ENCODE measurements at places on chromosomes 4 and X.

- DNase-seq: no peak
Measured at GRCh38 chr4:65007841-65008439, 598.7 kb upstream of the TECRL start.

- DNase-seq: no peak
Measured at GRCh38 chr4:170672381-170672965, 582.7 kb upstream of the AADAT start.

- no peak for DNase-seq
Measured at GRCh38 chr4:118994030-118994429, 105.4 kb downstream of the SYNPO2 start.

GRCh38 chr4:58214376-58214775 is 1104.2 kb upstream of the IGFBP7 start:
- DNase-seq: no peak

GRCh38 chrX:153608376-153608775 is 9.4 kb upstream of the CCNQ start:
- no peak for DNase-seq

GRCh38 chrX:132532913-132533312 is 44.1 kb upstream of the MBNL3 start:
- no peak for DNase-seq

- no peak for DNase-seq
Measured at GRCh38 chr4:2961421-2961810, 1.8 kb downstream of the NOP14 start.

DNA sequence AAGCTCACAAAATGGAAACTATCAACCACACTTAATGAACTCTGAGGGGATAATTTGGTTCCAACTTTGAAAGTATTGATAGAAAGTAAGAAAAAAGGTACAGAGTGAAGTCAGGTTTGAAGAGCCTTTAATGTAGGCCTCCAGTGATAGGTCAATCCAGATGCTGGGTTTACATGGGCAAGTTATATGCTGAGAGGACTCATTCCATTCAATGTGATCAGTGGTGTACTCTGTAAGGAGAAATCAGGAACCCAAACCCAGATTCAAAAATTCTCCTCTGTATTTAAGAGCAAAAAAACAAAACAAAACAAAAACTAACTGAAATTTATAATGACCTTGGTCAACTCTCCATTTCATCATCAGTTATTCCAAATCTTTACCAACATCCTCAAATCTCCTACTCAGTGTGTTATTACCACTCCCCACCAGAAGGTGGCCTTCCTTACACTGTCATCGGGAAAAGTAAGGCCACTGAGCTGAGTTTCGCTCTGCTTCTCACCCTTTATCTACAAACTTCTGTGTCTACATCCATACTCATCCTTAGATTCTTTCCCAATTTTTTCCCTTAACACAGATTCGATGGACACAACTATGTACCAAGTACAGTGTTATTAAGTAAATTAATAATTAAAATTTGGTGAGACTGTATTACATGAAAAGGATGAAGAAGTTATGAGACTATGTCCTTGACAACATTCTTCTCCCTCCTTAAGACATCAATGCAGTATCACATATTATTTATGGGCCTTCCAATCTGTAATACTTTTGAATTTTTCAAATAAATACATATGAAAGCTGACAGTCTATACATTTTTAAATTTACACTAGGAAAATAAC is 88.3 kb downstream of the ZAR1 start:
- DNase-seq: peak; percentile 42

GRCh38 chr4:172142281-172142741 is 329.1 kb downstream of the GALNTL6 start:
- DNase-seq: no peak

- no peak for DNase-seq
Measured at GRCh38 chr4:24850674-24851073, 55.3 kb downstream of the SOD3 start.

GRCh38 chr4:1337376-1337831 is 9.6 kb upstream of the UVSSA start:
- DNase-seq: peak; percentile 38

- no peak for DNase-seq
Measured at GRCh38 chrX:72054779-72055489, 76.8 kb downstream of the RTL5 start.

GRCh38 chrX:154379569-154379951 is 465 bp downstream of the EMD start:
- no peak for DNase-seq

GRCh38 chrX:1330605-1331004 is 6.0 kb upstream of the IL3RA start:
- DNase-seq: no peak

GRCh38 chrX:1558761-1559468 is 21.9 kb upstream of the P2RY8 start:
- no peak for DNase-seq

DNA sequence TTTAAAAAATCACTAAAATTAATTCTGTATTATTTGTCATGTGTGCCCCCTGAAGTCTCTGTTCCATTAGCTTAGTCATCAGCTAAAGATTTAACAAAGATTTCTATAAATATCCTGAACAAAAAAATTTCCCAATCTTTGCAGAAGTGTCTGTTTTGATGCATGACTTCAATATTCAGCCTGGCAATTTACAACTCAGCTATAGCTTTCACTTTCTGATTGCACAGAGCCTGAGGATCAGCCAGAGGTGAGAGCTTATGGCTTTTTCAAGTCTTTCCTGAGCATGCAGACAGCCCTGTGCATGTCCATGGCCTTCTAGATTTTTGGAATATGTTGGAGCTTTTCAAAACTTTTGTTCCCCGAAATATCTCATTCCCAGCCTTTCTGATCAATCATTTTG is 420.1 kb downstream of the ZNF674 start:
- no peak for DNase-seq

GRCh38 chrX:23548164-23548563 is 119.1 kb upstream of the PRDX4 start:
- no peak for DNase-seq

DNA sequence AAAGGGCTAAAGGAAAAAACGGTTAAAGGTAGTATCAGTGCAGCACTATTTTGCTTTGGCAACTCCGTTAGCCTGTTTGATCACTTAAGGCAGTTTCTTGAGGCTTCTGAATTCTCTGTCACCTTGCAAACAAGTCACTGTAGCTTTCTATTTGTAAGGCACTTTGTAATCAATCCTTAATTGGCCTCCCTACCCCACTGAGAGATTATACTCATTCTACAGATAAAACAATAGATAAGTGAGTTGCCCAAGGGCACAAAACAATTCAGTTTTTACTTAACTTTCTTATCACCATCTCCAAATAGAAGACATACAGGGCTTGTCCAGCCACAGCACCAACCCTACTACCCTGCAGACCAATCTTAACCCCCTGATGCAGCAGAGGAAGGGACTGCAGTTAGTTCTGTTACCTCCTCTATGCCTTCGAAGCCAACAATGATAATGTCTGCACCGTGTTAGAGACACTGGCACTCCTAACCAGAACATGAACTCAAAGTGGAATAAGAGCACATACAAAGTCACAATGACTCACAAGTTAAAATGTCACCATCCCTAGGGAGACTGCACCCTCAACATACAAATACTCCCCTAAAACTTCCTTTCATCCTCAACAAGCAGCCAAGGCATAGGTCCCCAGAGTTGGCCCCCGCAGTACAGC is 1.7 kb downstream of the TMEM185A start:
- DNase-seq: no peak

DNA sequence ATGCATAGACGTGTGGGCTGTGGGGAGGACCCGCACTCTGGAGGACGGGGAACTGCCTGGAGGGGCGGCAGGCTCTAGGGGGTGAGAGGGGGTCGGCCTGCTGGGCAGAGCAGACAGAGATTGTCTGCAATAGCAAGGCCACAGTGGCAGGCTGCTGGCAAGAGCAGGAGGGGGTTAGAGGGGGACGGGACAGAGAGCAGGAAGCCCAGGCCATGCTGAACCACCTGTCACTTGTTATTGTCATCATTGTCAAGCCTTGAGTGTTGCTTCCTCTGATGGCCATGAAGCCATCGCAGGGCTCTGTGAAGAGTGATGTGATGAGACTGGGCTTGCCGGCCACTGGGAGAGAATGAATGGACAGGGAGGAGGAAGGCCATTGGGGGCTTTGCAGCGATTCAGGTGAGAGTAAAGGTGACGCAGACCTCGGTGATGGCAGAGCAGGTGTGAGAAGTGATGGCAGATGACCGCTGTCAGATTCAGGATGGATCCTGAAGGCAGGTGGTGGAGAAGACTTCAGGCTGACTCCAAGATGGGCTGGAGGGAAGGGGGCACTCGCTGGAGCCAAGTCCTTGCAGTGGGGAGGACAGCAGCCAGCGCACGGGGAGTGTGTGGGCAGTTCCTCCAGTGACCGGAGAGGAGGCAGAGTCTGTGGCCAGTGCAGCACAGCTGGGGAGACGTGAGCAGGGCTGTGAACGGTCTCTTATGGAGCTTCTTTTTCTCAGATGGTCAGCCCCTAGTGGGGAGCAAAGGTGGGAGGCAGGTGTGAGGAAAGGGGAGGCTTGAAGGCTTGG is 43.6 kb downstream of the HTT-AS start:
- DNase-seq: no peak

DNA sequence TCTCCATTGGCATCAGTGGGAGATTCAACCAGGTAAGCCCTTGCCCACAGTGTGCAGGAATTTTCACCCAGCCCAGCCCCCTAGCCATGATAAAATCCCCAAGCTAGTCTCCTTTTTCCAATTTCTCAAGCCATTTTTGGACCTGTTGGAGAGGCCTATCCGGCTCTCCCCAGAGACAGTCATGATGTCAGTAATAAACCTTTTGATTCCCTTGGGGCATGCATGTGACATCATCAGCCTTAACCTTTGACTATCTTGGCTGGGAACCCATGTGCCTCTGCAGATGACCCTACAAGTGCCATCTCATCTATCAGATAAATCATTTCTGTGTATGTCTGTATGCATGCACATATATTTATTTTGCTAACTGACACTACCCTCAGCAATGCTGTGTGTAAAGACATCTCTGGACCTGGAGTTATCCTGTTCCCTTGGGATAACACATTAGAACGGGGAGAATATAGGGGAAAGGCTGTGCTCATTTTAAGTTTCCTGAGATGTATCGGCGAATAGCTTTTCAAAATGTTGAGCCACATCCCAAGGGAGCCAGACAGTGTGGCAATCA is 51.0 kb downstream of the CYTL1 start:
- no peak for DNase-seq
